Astrocyte (in vitro differentiated cells and primary cell): ENCODE measurements at places on chromosomes 4 and X. TPM values are rescaled to one million over a fixed set of nuclear protein-coding genes. Genes with fewer than 3 reads are reported as not detected.

The NXF2B gene
- not detected in 2 replicates for total RNA-seq

The ATP1B4 gene
- total RNA-seq: not detected in 2 replicates

GRCh38 chr4:54745031-54745770 is 87.4 kb downstream of the KIT start:
- H3K4me3 ChIP-seq: no peak overlapping the region
- H3K36me3 ChIP-seq: no peaks in the 10 kb centered on the region
- DNase-seq: no peak
- no peak overlapping the region for H3K27ac ChIP-seq

DNA sequence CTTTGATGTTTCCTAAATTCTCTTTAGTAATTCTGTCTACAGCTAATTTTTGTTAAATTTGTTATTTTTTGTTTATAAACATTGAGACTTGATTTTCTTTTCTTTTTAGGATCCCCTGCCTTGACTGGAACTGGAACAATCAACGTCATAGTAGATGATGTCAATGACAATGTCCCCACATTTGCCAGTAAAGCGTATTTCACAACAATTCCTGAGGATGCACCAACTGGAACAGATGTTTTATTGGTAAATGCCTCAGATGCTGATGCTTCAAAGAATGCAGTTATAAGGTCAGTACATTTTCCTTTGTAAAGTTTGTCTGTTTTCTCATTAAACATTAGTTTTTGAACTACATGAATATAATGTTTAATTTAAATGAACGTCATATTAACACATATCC is 119.4 kb downstream of the FAT4 start:
- peaks cover 3% of the 10 kb centered on the region for H3K4me1 ChIP-seq
- DNase-seq: peak; percentile 2
- H3K27me3 ChIP-seq: no peaks in the 10 kb centered on the region
- H3K4me3 ChIP-seq: no peak overlapping the region
- peak overlapping the region; percentile 31 for H3K27ac ChIP-seq
- no peaks in the 10 kb centered on the region for H3K36me3 ChIP-seq

- no peaks in the 10 kb centered on the region for H3K36me3 ChIP-seq
- H3K4me3 ChIP-seq: no peak overlapping the region
- H3K27me3 ChIP-seq: no peaks in the 10 kb centered on the region
- no peak overlapping the region for H3K27ac ChIP-seq
- peak; percentile 66 for DNase-seq
These were observed 1682.3 kb upstream of the TENM3 start for GRCh38 chr4:180560896-180561295.

DNA sequence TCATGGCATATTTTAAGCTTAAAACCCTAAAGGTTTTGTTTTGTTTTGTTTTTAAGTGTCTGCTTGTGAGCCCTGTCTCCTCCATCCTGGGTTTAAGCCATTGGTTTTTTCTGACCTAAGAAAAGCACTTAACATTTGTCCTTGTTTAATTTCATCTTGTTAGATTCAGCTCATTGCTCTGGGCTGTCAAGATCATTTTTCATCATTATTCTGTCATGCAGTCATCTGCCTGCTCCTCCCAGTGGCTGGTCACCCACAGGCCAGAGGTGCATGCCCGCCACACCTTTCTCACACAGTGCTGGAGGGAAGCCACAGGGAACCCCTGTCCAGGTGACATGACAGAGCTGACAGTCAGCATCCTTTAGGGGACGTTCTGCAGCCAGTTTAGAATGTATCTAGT is 11.7 kb upstream of the REELD1 start:
- DNase-seq: no peak
- no peak overlapping the region for H3K4me3 ChIP-seq
- peaks cover 4% of the 10 kb centered on the region for H3K4me1 ChIP-seq
- H3K27me3 ChIP-seq: no peaks in the 10 kb centered on the region
